NCI-H526 (cell line): ENCODE measurements at places on chromosomes 12 and 14.
A peak's percentile ranks its signal among the peaks of the same experiment; 100 is the strongest.

GRCh38 chr14:54267172-54267571, 129.6 kb upstream of the CDKN3 start:
- DNase-seq = no peak

DNA sequence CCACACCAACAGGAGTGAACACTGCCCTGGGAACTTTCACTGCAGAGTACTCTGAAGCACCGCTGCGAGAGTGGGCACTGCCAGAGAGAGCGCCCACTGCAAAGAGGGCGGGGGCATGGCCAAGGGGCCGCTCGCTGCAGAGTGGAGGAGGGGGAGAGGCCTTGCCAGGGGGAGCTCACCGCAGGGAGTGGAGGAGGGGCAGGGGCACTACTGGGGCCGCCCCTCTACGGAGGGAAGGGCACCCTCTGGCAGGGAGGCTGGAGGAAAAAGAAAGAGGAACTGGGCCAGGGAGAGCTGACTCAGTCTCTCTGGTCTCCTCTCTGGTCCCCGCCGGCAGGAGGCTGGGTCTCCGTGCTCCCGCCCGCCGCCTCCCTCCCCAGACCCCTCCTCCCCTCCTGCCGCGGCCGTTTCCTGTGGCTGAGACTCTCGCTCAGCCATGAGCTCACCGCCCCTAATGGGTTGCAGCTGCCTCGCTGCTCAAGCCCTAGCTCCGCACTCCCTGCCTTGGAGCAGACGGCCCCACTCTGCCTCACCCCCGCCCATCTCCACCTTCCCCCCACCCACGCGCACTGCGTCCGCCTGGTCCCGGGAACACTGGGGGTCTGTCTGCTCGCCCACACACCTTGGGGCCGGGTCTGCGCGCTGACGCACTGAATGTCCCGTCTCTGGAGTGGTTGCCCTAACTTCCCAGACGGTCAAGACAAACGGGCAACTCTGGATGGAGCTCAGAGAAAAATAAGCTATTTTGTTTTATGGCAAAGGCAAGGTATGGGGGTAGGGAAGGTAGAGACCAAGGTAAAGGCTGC, 1.3 kb downstream of the ARHGEF40 start:
- peak; percentile 32 for DNase-seq

- peak; percentile 47 for DNase-seq
Observed at GRCh38 chr12:113222730-113223531, 1.7 kb downstream of the TPCN1 start.

DNA sequence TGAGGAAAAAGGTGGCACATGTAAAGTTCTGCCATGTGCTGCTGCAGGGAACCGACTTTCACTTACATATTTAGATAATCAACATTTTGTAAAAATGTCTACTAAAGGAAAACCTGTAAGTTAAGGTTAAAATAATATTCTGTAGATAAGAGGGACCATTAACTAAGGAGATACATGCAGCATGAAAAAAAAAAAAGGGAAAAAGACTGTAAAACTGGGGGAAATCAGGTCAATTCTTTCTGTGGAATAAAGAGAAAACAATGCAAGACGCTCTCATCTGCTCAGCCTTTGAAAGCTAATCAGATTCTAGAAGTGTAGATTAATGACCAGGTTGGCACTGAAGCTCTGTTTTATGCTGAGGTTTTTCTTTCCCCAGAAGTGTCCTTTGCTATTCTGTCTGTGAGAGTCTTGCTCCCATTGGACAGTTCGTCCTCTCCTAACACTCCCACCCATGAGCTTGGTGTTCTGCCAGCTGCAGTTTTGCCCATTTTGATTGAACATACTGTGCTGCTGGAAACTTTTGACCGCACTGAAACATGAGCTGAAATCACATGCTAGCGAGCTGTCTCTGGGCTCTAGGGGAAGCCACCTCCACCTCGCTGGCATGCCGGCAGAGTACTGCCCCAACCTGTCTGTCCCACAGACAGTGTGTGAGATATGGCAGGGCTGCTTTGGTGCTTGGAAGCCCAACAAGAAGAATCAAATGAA, 39.7 kb downstream of the PPTC7 start:
- DNase-seq = no peak

GRCh38 chr14:26527095-26527494, 70.7 kb downstream of the NOVA1 start:
- no peak for DNase-seq

DNA sequence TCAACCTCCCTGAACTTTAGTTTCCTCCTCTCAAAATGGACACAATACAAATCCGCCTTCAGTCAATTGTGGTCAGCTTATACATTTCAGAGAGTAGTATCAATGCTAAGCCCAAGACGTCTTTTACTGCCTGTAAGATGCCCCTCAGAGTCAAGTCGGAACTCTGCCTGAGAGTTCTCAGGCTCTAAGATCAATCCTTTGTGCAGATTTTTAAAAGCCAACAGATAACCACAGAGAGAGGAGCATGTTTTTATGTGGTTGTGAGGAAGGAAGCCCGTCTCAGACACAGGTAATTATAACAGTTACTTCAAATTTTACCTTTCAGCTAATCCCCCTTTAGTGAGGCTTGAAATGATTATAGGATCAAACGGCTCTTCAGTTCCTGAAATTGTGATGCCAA, 91.6 kb downstream of the HELB start:
- no peak for DNase-seq

GRCh38 chr14:103711516-103712431, 3.5 kb downstream of the XRCC3 start:
- DNase-seq = no peak

- no peak for DNase-seq
Observed at GRCh38 chr12:84764001-84764400, 148.6 kb downstream of the SLC6A15 start.

DNA sequence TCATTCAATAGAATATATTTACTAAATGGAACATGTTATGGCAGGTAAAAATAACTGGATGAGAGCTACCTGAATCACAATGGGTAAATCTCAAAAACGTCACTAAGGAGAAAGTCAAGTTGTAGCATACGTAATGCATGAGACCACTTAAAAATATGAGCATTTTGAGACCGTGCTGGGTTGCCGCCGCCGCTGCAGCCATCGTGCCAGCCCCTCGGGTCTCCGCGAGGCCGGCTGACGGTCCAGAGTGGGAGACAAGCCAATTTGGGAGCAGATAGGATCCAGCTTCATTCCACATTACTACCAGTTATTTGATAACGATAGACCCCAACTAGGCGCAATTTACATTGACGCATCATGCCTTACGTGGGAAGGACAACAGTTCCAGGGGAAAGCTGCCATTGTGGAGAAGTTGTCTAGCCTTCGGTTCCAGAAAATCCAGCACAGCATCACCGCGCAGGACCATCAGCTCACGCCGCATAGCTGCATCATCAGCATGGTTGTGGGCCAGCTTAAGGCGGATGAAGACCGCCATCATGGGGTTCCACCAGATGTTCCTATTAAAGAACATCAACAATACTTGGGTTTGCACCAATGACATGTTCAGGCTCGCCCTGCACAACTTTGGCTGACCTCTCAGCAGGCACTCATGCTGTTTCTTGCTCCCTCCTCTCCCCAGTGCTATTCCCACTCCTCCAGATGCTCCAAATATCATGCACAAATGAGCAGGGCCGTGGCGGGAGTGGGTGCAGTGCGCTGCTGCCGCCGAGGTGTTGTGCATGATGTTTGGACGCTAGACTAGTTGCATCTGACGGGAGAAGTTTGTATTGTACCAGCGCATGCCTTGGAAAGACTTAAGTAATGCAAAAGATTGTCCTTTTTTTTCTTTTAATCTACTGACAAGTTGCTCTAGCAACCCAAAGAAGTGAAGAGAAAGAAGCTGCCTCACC, 6.3 kb upstream of the BRMS1L start:
- no peak for DNase-seq

DNA sequence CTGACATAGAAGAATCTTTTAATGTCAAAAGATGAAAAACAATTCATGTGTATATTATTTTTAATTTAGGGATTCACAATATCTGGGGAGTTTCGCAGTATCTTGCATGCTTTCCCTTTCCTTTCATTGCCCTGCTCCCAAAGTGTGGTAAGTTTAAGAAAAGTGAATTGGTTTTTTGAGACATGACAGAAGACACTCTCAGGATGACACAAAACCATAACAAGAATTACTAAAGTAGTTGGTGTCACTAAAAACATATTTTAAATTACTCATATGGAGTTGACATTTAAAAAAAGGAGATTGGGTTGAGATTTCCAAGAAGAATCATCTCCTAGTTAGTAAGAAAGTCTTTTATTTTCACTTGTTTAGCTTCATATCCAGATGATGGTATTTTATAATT, 5.1 kb upstream of the PCNX1 start:
- DNase-seq = no peak

GRCh38 chr14:68880581-68881105, 87.8 kb upstream of the ZFP36L1 start:
- DNase-seq = no peak

GRCh38 chr14:53278602-53279506, 125.7 kb upstream of the DDHD1 start:
- DNase-seq = no peak

GRCh38 chr12:26318661-26319068, 123.3 kb downstream of the SSPN start:
- no peak for DNase-seq

DNA sequence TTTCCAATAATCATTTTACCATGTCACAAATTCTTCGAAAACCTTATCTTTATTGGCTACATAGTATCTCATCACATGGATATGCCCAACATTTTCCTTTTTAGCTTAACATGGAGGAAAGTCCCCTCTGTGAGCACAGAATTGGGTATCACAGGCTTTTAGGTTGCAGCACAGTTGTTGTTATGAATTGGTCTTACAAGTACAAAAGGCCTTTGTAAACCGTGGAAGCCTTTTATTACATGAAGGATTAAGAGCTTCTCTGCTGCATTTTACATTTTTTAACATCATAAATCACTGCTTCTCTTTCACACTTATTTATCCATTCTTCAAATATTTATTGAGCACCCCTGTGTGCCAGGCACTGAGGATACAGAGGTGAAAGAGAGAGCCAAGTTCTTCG, 26.2 kb downstream of the UBE3B start:
- no peak for DNase-seq

DNA sequence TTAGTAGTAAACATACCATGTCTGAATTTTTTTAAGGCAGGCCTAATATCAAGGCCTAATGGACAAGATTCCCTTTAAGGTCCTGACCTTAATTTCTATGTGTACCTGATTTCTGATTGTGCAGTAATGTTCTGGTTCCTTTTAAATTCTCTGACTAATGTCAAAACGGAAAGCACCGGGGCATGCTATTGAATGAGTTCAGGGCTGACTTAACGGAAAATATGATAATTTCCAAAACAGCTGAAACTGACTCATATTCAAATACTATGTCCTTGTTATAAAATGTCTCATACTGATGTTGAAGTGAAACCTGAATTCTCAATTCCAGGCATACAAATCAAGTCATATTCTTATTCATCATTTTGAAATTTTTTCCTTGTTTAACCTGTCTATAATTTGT, 6.7 kb downstream of the TAS2R43 start:
- no peak for DNase-seq

DNA sequence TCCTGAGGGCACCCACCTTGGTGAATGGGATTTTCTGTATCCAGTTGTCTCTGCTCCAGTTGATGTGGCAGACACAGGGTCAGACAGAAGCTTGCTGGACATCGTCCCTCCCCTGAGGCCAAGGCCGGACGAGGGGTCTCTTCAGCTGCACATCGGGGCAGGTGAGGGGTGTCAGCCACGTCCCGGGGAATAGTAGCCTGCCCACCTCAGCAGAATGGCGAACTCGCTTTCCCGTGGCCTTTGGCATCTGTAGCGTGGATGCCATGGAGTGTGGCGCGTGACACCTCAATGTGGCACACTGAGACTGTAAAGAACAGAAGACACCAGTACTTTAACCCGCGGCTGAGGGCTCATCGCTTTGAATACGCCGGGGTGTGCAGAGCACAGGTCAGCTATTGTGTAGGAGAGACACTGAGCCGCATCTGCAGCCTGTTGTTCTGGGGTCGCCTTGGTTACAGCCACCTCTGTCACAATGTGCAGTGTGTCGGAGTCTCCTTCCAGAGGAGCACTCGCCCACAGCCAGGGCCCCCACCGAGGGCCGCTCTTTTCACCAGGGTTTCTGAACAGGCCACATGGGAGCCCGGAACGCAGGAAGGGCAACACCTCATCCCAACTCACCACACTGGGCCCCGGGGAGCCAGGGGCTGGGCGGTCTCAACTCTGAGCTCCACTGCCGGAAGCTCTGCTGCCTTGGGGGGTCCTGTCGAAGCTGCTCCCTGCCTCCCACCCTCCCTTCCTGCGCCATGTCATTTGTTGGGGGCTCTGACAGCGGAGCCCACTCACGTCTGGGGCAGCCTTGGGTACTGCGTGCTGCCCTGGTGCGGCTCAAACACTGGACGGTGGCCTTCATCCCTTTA, 77.0 kb downstream of the ADGRD1 start:
- DNase-seq = peak; percentile 55
